ENCODE measurements at places on chromosomes 3 and 15.
A peak's percentile ranks its signal among the peaks of the same experiment; 100 is the strongest.

- H3K27me3 ChIP-seq: no peaks in the 10 kb centered on the region
- no peaks in the 10 kb centered on the region for H3K4me1 ChIP-seq
- no peak for DNase-seq
Observed at GRCh38 chr3:123488645-123489347, 39.9 kb upstream of the ADCY5 start.

DNA sequence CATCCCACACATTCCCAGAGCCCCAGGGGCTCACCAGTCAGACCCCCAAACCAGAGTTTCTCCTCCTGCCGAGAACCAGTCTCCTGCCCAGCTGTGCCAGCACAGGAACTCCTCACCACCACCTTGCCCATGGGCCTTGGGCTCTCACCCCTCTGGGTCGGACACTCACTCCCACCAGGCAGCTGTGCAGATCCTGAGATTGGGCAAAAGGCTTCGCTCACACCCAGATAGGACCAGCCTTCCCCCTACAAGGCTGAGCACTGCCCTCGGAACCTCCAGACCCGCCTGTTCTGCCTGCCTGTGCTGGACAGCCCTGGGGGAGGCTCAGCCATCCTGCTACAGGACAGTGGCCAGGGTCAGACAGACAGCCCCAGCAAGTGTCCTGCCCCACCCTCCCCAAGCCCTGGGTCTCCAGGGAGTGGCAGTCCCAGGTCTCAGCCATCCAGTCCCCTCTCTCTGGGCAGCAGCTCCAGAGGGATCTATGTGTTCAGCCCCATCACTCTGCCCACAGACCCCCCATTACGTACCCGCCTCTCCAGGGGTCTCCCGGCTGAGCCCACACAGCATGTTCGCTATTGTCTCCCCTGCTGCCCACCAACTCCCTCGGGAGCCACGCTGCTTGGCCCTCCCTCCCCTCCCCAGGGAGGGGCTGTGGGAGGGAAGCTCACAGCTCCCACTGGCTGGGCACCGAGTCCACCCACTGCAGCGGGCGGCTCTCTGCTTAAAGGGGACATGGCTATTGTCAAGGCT lies at the start of gene GRIP2:
TSS of gene GRIP2 (minus strand) at position 601 of the 750 bp plus-strand sequence. CDS start at position 567, 34 bp downstream.
- H3K27me3 ChIP-seq: no peaks in the 10 kb centered on the region
- H3K36me3 ChIP-seq: no peaks in the 10 kb centered on the region
- H3K4me1 ChIP-seq: no peaks in the 10 kb centered on the region
- no peak within 1 kb of the TSS for H3K27ac ChIP-seq
- H3K4me3 ChIP-seq: no peak within 1 kb of the TSS
- DNase-seq: no peak

- H3K27ac ChIP-seq: no peak overlapping the region
- H3K4me1 ChIP-seq: no peaks in the 10 kb centered on the region
- peaks cover 18% of the 10 kb centered on the region for H3K27me3 ChIP-seq
- no peak for DNase-seq
Observed at GRCh38 chr3:180563406-180563805, 38.6 kb upstream of the TTC14 start.

DNA sequence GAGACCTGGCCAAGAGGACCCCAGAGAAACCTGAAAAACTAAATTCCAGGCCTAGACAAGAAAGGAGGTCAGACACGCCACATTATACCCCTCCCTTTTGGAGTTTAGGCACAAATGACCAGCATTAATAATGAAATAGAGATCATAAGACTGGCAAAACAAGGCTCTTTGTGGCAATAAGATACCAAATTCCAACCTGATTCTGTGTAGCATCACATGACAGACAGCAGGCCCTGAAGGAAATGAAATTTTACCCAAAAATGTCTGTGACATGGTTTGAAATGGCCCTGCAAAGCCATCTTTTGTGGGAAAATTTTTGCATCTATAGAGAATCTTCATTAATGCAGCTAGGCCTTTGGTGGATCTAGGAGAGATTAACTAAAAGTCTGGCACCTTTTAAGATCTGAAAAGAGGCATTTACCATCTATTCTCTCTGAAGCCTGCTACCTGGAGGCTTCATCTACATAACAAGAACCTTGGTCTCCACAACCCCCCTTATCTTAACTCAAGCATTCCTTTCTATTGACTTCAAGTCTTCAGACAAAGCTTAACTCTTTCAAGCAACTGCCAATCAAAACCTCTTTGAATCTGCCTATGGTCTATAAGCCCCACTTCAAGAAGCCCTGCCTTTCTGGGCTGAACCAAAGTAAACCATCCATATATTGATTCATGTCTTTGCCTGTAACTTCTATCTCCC lies 8.0 kb downstream of the FAM174B start:
- DNase-seq: no peak
- H3K4me3 ChIP-seq: no peak overlapping the region
- H3K36me3 ChIP-seq: peaks cover 5% of the 10 kb centered on the region
- H3K4me1 ChIP-seq: peaks cover 3% of the 10 kb centered on the region
- no peaks in the 10 kb centered on the region for H3K27me3 ChIP-seq

DNA sequence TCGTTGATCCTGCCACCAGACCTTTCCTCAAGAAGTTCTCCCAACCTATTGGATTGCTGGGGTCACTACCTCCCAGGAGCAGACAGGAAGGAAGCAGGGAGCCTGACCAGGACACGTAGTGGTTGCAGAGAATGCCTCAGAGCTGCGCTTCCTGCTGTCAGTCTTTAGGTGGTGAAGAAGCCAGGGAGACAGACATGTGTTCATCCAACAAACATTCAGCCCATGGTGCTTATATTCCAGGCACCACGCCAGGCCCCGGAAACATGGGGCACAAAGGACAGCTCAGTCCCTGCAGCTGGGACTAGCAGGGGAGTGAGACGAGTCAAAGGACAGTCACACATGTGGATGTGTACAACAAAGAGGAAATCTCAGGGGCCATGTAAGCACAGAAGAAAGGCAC lies 26.0 kb upstream of the CORO2B start:
- DNase-seq: no peak
- H3K36me3 ChIP-seq: no peaks in the 10 kb centered on the region
- H3K27ac ChIP-seq: no peak overlapping the region
- H3K4me1 ChIP-seq: peaks cover 3% of the 10 kb centered on the region
- no peak overlapping the region for H3K4me3 ChIP-seq
- H3K27me3 ChIP-seq: peaks cover 51% of the 10 kb centered on the region

DNA sequence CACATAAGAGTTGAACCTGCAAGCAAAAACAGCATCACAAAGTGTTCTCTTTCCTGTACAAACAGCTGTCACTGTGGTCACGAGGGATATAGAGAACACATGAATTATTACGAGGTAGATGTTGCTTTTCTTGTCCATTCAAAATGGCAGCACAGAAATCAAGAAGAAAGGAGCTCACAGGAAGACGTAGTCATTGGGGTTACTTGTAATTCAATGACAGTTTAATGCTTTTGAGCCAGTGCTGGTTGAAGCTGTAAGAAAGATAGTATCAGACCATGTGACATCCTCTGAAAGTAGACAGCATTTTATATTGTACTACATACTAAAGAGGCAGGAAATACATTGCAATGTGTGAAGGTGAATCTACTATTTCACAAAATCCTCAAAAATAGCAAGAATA lies 140.4 kb downstream of the ABI3BP start:
- no peaks in the 10 kb centered on the region for H3K36me3 ChIP-seq
- H3K4me3 ChIP-seq: no peak overlapping the region
- peaks cover 3% of the 10 kb centered on the region for H3K4me1 ChIP-seq
- no peak overlapping the region for H3K27ac ChIP-seq
- peaks cover 6% of the 10 kb centered on the region for H3K27me3 ChIP-seq
- no peak for DNase-seq

DNA sequence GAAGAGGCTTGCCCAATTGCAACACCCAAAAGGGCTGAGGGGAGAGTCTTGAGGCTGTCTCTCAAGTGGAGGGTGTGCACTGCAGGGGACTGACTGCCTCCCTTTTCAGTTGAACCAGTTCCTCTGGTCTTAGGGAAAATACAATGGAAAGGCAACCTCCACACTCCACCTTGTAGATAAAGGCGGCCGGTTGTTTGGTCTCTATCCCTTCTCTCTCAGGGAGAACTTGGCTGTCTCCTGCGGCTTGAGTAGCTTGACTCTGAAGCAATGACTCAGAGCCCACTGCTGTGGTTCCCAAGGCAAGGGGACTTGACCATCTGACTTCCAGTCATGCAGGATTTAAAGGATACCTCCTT lies 143.2 kb upstream of the UMPS start:
- peaks cover 5% of the 10 kb centered on the region for H3K36me3 ChIP-seq
- H3K4me1 ChIP-seq: peaks cover 30% of the 10 kb centered on the region
- H3K27me3 ChIP-seq: peaks cover 74% of the 10 kb centered on the region

GRCh38 chr15:65521350-65521749 lies 3.9 kb upstream of the DPP8 start:
- peaks cover 4% of the 10 kb centered on the region for H3K4me1 ChIP-seq
- H3K4me3 ChIP-seq: no peak overlapping the region
- H3K36me3 ChIP-seq: peaks cover 3% of the 10 kb centered on the region
- no peaks in the 10 kb centered on the region for H3K27me3 ChIP-seq
- no peak for DNase-seq

- peaks cover 27% of the 10 kb centered on the region for H3K36me3 ChIP-seq
- peak overlapping the region; percentile 94 for H3K27ac ChIP-seq
- H3K4me3 ChIP-seq: peak overlapping the region; percentile 91
- no peaks in the 10 kb centered on the region for H3K27me3 ChIP-seq
Observed at GRCh38 chr3:71723452-71724170, 1.6 kb downstream of the EIF4E3 start.

GRCh38 chr15:63887630-63888029 lies 53.9 kb upstream of the HERC1 start:
- no peak overlapping the region for H3K27ac ChIP-seq
- DNase-seq: no peak
- H3K4me1 ChIP-seq: peaks cover 27% of the 10 kb centered on the region
- no peaks in the 10 kb centered on the region for H3K36me3 ChIP-seq

DNA sequence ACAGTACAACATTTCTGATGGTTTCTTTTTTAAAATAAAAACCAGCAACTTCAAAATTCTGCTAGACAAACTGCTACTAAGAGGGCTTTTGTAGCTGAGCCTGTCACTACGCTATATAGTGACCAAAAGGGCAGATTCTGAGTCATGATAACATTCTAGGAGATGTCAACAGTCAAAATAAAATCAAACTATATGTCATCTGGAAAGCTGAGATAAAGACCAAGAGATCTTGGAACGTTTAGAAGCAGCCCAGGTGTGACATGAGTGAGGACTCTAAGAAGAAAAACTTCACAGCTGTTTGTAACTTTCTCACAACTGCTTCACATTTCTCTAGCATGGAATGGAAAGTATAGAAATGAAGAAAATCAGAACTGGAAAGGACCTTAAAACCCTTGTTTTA lies 84.6 kb downstream of the FILIP1L start:
- H3K4me3 ChIP-seq: no peak overlapping the region

GRCh38 chr3:63687278-63688225 lies 35.1 kb downstream of the SNTN start:
- no peak overlapping the region for H3K27ac ChIP-seq
- no peak overlapping the region for H3K4me3 ChIP-seq
- peaks cover 4% of the 10 kb centered on the region for H3K27me3 ChIP-seq
- H3K4me1 ChIP-seq: no peaks in the 10 kb centered on the region

GRCh38 chr3:119340446-119340845 lies 46.3 kb downstream of the ARHGAP31 start:
- H3K36me3 ChIP-seq: peaks cover 8% of the 10 kb centered on the region
- no peaks in the 10 kb centered on the region for H3K27me3 ChIP-seq
- peaks cover 3% of the 10 kb centered on the region for H3K4me1 ChIP-seq
- DNase-seq: no peak
- H3K27ac ChIP-seq: no peak overlapping the region

DNA sequence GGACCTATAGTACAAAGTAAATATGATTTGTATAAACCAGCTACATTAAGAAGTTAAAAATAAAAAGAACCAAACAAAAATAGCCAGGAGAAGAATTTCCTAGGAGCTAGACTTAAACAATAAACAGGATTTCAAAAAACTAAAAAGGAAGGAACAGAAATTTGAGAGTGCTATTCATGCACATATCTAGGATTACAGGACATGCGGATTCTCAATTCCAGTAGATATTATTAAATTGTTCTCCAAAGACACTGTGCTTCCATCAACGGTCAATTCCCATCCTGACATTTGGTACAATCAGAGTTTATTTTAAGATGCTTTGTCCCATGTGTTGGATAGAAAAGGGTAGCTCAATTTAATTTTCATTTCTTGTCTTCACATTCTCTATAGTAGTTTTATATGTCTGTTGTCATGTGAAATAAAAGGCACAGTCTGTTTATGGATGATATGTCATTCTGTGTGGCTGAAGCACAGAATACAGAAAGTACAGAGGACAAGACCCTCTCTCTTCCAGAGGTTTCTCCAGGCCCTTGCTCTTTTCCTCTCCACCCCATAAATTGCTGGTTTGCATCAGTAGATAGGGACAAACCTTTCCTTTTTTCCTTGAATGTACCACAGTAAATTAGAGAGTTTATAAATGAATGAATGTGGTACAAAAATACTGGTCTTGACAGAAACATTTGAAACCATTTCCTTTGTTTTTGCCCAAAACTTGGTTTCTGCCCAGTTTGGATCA lies 3.5 kb downstream of the PLOD2 start:
- H3K27me3 ChIP-seq: peaks cover 51% of the 10 kb centered on the region
- peaks cover 17% of the 10 kb centered on the region for H3K4me1 ChIP-seq
- no peaks in the 10 kb centered on the region for H3K36me3 ChIP-seq
- no peak for DNase-seq
- H3K27ac ChIP-seq: no peak overlapping the region

GRCh38 chr3:158109295-158109803 lies 540 bp upstream of the RSRC1 start:
- H3K4me3 ChIP-seq: peak overlapping the region; percentile 88
- H3K27ac ChIP-seq: peak overlapping the region; percentile 80
- no peak for DNase-seq
- peaks cover 25% of the 10 kb centered on the region for H3K36me3 ChIP-seq

DNA sequence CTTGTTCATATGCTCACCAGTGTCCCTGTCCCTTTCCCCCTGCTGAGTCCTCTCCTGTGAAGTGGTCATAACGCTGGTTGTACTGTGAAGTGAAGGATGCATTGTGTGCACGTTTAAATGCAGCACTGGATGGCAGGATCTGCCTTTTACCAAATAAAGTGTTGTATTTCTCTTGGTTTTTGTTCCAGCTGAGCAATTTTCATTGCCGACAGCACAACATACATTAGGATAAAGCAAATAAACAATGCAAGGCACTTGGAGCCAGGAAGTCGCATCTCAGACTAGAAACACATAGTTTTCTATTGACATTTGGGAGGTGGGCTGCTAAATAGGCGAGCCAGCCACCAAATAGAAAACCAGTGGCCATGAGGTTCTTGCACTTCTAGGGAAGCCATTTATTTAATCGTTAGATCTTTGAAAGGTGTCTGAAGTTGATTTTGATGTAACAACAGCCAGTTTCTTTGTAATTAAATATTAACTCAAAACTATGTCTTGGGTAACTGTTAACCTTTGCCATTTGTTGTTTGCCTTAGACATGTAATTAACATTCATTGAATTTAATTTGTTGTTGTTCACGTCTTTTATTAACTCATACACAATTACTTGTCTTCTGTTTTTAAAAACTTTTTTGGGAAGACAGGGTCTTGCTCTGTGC lies 185.3 kb downstream of the FNDC3B start:
- no peaks in the 10 kb centered on the region for H3K27me3 ChIP-seq
- H3K4me1 ChIP-seq: peaks cover 2% of the 10 kb centered on the region
- no peak overlapping the region for H3K27ac ChIP-seq
- peaks cover 14% of the 10 kb centered on the region for H3K36me3 ChIP-seq
- DNase-seq: no peak

Data from activated naive CD8-positive, alpha-beta T cell treated with anti-CD3 and anti-CD28 coated beads for 36 hours (primary cell).